Stimulated activated CD8-positive, alpha-beta memory T cell treated with anti-CD3 and anti-CD28 coated beads, Interleukin-7, amount 100 ng/mL, for 24 hours (primary cell): ENCODE measurements at places on chromosomes 3 and 15.

DNA sequence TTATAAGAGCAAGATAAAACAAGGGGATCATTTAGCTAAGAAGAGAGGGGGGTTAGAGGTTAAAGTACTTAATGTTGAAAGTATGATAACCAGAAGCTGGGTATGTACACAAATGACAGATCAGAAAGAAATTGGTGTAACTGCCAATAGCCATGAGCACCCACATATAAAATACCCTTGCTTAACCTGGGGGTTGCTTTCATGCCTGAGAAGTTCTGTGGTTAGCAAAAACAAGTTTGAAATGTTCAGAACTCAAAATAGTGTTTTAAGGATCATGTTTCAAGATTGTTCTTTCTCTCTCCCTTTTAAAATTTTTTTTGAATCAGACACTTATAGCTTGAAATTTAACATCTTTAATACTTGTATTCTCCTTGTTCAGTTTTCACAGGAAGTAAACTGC lies 321.4 kb upstream of the GBE1 start:
- no peak for DNase-seq

DNA sequence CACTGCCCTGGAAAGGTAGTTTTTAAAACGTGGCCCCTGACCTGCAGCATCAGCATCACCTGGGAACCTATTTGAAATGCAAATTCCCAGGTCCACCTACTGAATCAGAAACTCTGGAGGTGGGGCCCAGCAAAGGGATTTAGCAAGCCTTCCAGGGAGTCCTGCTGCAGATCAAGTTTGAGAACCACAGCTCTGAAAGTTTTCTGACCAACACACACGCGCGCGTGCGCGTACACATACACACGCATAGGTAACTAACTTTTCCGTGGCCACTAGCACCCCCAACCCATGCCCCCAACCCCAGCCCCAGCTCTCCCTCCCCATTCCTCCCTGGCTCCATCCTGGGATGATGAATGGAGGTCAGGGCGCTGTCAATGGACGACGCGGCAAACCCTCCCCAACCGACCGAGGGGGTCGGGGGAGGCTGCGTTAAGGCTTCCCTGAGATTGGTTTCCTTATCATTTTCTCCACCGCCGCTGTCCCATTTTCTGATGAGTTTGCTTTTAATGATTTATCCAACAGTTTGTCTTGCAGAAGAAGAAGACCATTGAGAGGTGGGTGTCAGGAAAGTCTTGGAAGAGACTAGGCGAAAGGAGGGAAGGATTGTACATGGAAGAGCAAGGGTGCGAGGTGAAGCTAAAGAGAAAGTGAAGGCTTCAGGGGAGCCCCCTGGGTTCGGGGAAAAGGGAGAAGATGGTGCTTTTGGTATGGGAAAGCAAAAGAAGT lies 590 bp upstream of the BOC start:
- no peak for DNase-seq

DNA sequence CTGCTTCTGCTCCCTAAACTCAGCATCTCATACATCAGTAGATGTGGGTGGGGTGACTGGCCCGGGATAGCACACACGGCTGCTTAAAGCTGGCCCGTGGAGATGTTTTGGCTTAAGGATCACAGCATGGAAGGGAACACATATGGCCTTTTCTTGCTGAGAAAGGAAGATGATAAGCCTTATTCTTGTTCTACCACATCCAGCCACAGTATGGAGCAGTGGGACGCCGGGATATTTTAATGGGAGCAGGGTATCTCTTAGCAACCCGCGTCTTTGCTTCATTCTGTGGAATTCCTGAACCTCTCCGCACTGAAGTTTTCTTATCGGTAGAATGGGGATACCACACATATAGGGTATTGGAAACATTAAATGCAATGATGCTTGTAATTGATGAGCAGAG lies 94.1 kb upstream of the PROK2 start:
- DNase-seq = no peak

GRCh38 chr15:59622289-59622688 lies 10.7 kb downstream of the GCNT3 start:
- DNase-seq = peak; percentile 13

GRCh38 chr3:168443965-168444364 lies 348.2 kb upstream of the GOLIM4 start:
- DNase-seq = no peak

DNA sequence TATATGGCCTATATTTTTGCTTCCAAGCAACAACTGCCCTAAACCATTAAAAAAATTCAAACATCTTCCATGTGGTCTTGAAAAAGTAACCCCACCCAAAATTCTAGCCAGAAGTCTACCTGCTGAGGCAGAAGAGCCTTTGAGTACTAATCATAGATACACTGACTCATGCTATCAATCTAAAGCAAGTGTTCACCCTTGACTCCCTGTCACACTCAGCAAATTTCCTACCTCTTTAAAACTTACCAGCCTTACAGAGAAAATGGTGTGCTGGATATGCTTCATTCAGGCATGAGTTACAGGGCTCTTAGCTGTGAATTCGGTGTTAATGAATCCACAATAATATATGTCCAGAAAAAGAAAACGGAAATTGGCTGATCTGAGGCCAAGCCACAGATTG lies 373.8 kb downstream of the MAGI1 start:
- no peak for DNase-seq

- DNase-seq = no peak
These were observed 73.2 kb downstream of the BTLA start for GRCh38 chr3:112425858-112426750.

GRCh38 chr3:124780356-124780755 lies 50.1 kb downstream of the UMPS start:
- no peak for DNase-seq

DNA sequence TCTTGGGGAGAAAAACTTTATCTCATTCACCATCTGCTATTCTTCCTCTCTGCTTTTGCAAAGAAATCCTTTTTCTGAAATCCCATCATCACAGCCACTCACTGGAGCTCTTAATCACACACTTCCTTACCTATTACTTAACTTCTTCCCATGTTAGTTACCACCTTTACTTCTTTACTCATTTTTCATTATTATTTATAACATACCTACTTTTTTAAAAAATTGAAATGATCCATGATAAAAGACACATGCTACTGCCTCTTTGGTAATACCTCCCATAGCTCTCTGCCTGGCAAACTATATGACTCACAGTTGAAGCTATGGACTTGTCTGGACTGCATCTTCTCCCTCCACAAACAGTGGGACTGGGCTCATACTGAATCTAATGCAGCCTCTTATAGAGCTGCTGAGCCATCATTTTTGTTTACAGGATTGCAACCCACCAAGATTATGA lies 150.3 kb downstream of the TNIK start:
- DNase-seq = no peak

DNA sequence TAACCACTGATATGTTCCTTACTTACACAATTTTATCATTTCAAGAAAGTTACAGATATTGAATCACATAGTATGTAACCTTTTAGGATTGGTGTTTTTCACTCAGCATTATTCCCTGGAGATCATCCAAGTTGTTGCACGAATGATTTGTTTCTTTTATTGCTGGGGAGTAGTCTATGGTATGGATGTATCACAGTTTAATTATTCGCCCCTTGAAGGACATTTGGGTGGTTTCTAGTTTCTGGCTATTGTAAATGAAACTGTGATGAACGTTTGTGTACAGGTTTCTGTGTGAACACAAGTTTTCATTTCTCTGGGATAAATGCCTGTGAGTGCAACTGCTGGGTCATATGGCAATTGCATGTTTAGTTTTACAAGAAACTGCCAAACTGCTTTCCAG lies 68.8 kb downstream of the NMNAT3 start:
- DNase-seq = no peak

DNA sequence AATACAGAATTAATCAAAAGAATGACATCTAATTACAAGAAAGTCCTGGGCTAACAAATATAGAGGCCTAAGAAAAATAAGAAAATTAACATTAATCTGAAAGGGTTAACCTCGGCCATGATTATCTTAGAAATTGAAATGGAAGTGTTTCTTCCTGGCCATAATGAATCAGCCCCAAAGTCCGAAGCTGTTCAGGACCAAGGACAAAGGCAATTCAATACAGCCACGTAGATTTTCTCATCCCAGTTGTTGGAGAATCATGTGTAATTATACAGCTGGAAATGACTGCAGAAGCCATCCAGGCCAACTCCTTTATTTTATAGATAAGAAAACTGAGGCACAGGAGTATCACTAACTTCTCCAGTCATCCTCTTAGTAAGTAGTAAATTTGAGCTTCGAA lies 38.0 kb upstream of the GBE1 start:
- no peak for DNase-seq

DNA sequence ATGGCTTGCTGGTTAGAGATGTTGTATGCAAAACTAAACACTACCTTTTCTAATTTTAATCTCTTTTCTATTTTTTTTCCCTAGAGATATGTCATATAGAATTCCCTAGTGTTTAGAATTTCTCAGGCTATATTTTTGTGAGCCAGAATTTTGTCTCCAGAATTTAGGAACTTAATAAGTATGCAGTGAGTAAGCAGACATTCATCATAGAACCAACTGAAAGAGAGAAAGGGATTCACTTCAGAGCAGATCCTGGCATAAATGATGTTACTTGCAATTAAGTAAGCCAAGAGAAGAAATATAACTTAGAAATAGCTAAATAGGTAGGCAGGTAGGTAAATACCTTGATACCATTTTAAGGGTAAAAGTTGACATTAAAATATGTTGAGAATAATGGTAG lies 288.9 kb downstream of the ZNF385D start:
- no peak for DNase-seq

DNA sequence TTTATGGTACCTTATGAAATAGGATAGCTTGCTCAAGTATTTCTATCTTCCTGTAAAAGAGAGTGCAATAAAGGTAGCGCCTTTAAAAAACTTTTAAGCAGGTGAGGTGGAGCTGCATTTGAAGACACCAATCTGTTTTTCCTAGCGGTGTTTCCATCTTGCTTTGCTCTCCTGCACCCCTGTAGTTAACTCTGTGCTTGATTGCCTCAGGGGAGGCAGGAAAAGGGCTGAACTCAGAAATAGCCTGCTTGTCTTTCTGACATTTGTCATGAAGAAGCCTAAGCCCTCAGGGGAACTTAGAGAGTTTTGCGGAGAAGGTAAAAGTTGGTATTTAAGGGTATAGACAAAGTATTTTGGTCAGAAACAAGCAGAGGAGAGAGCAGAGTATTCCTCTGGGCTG lies 63.0 kb upstream of the TPRG1 start:
- DNase-seq = no peak

DNA sequence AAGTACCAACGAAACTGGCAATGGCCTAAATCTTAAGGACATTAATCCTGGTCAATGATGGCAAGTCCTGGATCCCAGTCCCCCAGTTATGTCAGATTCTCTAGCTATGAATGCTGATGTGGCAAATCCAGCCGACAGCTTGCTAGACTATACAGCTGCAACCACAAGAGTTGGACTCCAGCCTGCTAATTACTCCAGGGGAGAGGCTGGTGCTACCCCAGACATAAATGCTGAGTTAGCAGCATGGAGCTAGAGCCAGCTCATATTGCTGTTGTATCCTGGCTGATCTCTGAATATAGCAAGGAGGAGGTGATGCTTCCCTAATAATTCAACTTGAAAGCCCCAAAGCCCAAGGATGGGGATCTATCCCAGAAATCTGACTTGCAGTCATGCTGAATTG lies 207.1 kb downstream of the LRRN1 start:
- DNase-seq = no peak
